ENCODE measurements at places on chromosomes 2 and 18.

GRCh38 chr18:77676910-77677309 is 427.3 kb downstream of the GALR1 start:
- no peak for DNase-seq

DNA sequence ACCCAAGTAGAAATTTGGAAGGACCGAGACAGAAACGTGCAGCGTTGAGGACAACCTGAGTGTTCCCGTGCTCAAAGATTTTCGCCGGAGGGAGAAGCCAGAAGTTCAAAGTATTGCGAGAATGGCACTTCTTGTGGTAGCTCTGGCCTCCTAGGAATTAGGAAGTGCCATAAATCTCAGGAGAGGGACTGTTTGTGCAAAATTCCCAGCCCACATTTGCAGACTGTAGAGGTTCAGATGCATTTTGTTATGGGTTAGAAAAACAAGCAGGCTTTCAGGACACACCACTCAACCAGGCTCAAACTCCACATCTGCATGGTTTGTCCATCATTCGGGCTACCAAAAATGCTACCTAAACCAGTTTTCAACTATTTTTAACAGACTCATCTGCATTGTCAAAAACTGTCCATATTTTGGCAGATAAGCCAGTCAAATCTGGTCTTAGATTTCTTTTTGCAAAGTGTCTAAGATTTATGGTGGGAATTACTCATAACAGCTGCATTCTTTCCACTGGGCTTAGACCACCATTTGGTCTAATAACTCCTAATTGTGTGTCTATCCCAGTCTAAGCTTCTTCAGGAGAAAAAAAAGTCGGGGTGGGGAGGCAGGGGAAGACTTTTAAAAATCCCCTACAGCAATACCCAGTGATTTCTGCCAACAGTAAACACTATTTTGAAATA is 422.9 kb downstream of the ARHGAP15 start:
- DNase-seq, result no peak

DNA sequence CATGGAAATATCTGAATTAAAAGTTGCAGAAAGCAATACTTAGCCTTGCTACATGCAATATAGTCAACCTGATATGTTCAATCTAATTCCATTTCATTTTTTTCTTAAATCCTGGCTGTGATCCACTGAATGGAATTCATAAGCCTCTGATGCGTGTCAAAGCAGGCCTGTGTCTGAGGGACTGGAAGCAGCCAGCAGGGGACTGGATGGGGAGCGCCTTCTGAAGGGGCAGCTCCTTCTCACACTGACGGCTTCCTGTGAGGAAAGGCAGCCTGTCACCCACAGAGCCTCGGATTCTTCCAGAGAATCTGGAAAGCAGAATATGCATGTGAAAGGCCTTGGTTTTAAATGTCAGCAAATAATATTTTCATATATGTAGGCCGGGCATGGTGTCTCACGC is 73.5 kb downstream of the KCNF1 start:
- DNase-seq, result no peak

DNA sequence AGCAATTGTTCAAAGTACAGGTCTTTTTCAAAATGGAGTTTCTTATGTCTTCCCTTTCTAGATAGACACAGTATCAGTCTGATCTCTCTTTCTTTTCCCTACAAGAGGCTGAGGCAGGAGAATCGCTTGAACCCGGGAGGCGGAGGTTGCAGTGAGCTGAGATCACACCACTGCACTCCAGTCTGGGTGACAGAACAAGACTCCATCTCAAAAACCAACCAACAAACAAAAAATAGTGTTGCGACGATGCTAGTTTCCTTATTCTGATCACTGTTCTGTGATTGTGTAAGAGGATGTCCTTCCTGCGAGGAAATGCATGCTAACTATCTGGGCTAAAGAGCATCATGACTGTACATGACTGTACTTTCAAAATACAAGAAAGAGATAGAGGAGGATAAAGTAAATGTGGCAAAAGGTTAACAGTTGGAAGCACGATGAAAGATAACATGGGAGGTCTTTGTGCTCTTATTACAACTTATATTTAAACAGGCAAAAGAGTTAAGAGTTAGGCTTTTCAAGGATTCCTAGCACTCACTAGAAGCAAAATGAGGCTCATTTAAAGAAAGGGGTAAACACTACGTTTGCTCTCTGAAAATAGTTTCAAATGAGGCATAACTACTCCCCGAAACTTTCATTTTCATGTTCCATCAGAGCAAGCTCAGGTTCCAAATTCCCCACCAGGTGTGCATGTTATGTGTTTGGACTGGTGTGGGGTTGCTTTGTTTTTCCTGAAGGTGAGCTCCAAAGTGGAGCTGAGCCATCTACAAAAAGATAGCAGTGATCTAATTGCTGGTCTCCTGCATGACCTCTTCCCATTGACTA is 23.8 kb downstream of the SOWAHC start:
- no peak for DNase-seq

- DNase-seq, result peak; percentile 82
Observed at GRCh38 chr2:9238591-9239326, 32.1 kb downstream of the ASAP2 start.

DNA sequence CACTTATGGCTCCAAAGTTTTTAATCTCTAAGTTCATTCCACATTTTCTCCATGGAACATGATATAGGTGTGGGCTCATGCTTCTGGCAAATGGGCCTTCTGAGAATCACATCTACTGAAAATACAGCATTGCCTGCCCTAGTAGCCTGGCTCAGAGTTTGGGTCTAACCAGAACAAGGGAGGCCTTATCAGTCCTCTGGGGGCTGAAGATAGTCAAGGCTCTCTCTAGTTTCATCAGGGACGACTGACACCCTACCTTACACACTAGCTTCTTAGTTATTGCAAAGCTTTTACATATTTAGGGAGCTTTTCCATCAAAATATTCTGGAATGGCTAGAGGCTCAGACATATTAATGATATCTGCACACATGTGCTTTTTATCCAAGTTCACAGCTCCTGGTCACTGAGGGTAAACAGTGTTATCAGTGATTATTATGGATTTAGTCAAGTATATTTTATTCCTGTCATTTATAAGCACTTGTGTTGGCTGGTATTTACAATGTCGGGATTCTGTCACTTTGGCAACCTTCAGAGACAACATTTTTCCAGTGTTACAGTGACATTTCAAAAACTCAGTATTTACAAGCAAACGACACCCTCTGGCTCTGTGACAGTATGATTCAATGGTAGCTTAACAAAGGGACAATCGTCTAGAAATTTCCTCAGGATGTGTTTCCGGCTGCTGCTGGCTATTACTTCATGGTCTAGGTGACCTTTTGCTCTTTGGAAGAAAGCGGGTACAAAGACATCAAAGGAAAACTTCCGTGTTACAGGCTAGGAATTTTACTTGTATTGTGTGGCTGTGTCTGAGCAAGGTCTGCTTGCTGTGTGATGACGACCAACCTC is 200.6 kb downstream of the TCF4 start:
- no peak for DNase-seq

GRCh38 chr2:190190507-190191162 is 128.1 kb upstream of the MSTN start:
- DNase-seq, result no peak

DNA sequence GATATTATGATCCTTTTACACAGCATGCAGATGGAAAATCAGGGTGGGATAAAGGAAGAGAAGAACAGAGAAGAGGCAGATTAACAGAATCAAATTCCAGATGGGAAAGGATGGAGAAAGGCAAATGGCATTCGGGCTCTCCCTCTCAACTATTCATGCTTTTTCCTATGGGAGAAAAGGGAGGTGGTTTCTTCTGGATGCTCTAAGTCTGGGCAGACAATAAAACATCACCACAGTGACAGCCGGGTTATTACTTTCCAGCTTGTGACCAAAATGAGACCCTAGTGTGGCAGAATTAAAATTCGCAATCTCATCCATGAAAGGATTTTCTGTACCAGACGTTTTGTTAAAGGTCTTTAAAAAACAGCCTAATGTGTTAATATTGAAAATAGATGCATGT is 440.7 kb downstream of the RND3 start:
- DNase-seq, result no peak

DNA sequence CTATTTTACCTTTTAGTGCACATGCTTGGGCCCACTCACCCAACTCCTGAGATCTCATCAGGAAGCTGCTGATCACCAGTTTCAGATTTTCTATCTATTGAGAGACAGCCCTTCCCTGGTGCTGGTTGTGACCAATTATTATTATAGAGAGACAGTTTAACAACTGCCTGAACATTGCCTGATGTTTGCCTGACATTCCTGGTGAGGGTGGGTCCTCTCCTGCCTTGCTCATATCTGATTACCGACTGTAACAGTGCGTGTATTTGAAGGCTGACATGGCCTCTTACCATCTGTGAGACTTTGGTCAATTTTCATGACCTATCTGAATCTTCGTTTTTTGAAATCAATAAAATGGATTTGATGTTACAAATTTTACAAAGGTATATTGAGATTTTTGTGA is 39.0 kb downstream of the FAM171B start:
- DNase-seq, result no peak

GRCh38 chr2:237423891-237424290 is 9.9 kb upstream of the COL6A3 start:
- no peak for DNase-seq
